ENCODE measurements at places on chromosomes 13 and 19.
A peak's percentile ranks its signal among the peaks of the same experiment; 100 is the strongest.

- DNase-seq, result no peak
These were observed 4.8 kb downstream of the RUBCNL start for GRCh38 chr13:46382224-46382623.

DNA sequence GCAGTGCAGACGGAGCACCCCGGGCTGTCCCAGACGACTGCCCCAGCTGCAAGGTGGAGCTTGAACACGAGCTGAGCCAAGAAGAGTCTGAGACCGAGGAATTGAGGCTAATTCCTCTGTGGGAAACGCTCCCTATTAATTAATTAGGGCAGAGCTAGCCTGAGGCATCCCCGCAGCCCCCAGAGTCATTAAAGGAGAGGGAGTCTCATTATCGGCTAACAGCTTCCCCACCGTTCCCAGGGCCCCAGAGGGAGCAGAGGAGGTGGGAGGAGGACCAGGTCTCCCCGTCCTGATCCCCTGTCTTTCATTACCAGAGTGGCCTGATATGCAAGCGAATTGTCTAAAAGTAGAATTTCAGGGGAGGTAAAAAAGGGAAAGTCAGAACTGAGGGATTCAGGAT lies 13.1 kb upstream of the SLC1A6 start:
- DNase-seq, result no peak

GRCh38 chr13:36428086-36428485 lies 4.2 kb upstream of the CCNA1 start:
- no peak for DNase-seq

GRCh38 chr19:56114051-56114777 lies 6.9 kb downstream of the ZNF787 start:
- no peak for DNase-seq

- DNase-seq, result no peak
These were observed 126.6 kb downstream of the HS6ST3 start for GRCh38 chr13:96216543-96216942.

- DNase-seq, result no peak
These were observed 19.0 kb downstream of the SPC24 start for GRCh38 chr19:11136400-11137101.

DNA sequence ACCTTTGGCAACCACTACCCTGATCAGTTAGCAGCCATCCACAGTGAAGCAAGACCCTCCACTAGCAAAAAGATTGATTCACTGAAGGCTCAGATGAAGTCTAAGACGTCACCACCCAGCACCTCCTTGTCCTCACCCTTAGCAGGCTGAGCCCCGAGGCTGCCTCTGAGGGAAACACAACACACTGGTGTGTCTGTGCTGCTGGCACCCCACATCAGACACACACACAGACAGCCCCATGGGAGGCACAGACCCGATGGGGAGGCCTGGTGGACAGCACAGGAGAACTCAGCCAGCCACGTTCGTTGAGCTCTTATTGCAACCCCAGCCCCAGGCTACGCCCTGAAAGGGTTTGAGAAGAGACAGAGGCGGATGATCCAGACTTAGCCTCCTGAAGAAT lies 94.7 kb downstream of the ZDHHC20 start:
- DNase-seq, result no peak

GRCh38 chr13:91405240-91405639 lies 6.8 kb downstream of the GPC5 start:
- no peak for DNase-seq

GRCh38 chr19:7940841-7941240 lies 2.6 kb downstream of the TIMM44 start:
- no peak for DNase-seq

- no peak for DNase-seq
These were observed 30.4 kb upstream of the IRS2 start for GRCh38 chr13:109816808-109817203.

GRCh38 chr19:45001087-45001739 lies at the start of gene RELB:
RELB (plus strand) TSS chr19:45001464; CDS start chr19:45001580, 116 bp downstream.
- DNase-seq, result peak; percentile 95

DNA sequence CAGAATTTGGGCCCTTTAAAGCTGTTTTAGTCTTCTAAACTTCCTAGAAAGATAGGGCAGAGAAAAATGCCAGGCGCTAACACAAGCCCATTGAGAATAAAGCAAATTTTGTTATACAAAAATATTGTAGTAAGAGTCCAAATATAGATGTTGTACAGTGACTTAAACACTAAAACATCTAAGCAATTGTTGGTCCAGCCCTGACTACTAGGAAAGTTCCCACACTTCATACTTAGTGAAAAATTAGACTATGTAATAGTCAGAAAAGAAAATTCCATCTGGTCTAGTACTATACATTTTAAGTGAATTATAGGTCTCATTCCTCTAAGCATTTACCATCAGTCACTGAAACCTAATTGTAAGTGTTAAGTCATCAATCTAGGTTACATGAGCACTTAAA lies 1518.3 kb upstream of the SLC10A2 start:
- no peak for DNase-seq

GRCh38 chr19:21117041-21117907 lies 24.6 kb upstream of the ZNF431 start:
- no peak for DNase-seq

DNA sequence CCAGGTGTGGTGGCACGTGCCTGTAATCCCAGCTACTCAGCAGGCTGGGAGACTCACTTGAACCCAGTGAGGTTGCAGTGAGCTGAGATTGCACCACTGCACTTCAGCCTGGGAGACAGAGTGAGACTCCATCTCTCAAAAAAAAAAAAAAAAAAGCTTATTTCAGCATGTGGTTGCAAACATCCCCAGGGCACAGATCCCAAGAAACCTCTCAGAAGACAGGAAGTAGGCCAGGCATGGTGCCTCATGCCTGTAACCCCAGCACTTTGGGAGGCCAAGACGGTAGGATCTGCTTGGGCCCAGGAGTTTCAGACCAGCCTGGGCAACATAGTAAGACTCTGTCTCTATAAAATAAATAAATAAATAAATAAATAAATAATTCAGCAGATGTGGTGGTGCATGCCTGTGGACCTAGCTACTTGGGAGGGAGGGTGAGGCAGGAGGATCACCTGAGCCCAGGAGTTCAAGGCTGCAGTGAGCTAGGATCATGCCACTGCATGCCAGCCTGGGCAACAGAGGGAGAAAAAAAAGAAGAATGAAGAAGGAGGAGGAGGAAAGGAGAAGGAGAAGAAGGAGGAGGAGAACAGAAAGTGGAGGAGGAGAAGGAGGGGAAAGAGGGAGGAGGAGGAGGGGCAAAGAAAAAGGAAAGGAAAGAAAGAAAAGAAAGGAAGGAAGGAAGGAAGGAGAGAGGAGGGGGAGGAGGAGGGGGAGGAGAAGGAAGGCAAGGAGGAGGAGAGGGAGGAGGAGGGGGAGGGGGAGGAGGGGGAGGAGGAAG lies 4.3 kb upstream of the LRRC8E start:
- DNase-seq, result no peak

- DNase-seq, result peak; percentile 62
These were observed 467 bp upstream of the CLN5 start for GRCh38 chr13:76991432-76991795.

DNA sequence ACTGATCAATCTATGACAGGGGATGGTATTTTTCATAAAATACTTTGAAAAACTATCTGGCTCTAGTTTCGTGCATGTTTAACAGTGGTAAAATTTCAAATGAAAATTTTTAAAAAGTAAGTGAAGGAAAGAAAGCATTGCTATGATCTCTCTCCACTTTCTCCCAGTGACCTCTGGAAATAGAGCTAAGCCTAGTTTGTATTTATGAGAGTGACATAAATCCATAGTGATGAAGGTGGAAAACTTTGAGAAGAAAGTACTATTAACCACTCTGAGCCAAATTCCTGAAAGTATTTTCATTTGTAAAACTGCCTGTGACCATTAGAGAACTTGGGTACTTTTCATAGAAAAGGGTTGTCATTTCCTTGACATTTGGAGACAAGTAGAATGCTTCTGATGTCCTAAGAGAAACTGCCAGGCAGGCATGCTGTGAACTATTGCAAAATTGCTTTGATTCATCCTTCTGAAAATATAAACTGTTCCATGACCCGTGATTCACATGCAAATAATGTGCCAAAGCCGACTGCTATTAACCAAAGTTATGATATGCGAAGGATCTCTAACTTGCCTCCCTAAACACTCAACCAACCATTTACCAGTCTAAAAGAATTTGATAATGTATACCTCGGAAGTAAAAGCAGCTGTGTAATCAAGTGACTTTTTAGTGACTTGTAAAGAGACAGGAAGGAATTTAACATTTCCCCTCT lies 133.2 kb downstream of the VWA8 start:
- DNase-seq, result no peak

DNA sequence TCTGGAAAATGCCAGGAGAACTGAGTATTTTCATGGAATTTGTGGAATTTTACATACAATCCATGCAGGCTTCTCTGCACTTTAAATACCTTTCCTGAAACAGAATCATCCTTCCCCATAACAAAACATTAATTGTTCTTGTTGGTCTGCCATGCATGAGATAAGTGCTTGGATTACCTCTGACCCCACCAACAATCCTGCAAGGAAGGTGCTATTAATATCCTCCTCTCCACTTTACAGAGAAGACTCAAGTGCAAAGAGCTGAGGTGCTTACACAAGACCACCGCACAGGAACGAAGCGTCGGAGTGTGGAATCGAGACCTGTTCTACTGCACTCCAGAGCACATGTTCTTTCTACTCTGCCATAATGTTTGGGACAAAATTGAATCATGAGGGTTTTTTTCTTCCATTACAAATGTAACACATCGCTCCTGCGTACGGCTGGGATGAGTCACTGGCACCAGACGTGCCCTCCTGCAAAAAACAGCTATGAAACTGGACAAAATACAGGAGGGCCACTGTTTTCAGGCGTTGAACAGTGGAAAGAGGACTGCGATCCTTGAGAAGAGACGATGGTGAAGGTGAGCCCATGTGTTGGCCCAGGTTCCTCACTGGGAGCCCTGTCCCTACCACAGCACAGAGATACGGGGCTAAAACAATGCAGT lies 12.9 kb upstream of the LRRC4B start:
- DNase-seq, result no peak

GRCh38 chr19:795073-795611 lies 2.1 kb upstream of the PTBP1 start:
- DNase-seq, result no peak

- no peak for DNase-seq
These were observed 37.6 kb downstream of the GRIK5 start for GRCh38 chr19:42032431-42032830.

GRCh38 chr19:12838182-12838885 lies at the start of gene MAST1:
MAST1 (plus strand) TSS chr19:12838515; CDS start chr19:12838573, 58 bp downstream.
- no peak for DNase-seq

GRCh38 chr13:90623318-90624011 lies 724.0 kb upstream of the MIR17HG start:
- DNase-seq, result no peak

GRCh38 chr19:39631178-39631577 lies 24.5 kb upstream of the LGALS16 start:
- no peak for DNase-seq
